ENCODE measurements at places on chromosomes 3 and 15.

DNA sequence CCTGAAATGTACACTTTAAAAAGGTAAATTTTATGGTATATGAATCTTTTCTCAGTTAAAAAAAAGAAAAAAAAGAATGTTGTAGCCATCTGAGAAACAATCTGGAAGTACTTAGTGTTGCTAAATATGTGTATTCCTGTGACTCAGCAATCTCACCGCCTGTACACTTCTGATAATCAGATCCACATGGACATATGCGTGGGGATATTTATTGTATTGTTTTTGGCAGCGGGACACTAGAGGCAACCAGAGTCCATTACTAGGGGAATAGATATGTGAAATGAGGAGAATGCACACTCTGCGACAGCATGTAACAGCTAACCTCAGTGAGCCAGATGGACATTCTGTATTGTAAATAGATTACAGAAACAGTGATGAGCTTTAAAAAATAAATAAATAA, 65.4 kb downstream of the AQP9 start:
- no peak for DNase-seq

DNA sequence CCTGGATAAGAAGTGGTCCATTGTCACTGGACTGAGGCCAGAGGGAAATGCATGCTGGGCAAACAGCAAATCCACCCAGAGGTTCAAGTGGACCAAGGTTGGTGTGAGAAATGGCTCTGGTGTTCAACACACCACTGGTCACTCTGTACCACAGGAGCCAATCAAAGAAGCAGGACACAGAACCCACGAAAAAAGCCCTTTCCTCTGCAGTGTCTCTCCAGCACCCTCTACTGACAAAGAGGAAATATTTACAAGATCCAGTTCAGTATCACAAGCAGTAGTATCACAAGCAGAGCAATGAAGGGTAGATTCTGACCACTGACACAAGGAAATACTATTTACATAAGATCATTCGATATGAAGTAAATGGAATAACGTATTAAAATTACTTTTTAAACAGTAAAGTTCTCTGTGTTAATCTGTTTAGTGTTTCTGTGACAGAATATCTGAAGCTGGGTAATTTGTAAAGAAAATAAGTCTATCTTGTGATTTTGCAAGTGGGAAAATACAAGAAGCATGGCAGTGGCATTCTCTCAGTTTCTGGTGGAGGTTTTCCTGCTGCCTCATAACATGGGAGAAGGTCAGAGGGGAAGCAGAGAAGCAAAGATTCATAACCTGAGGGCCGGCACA, 390.7 kb downstream of the EFHB start:
- no peak for DNase-seq

GRCh38 chr15:74545776-74546656, 5.0 kb downstream of the ARID3B start:
- peak; percentile 100 for DNase-seq

DNA sequence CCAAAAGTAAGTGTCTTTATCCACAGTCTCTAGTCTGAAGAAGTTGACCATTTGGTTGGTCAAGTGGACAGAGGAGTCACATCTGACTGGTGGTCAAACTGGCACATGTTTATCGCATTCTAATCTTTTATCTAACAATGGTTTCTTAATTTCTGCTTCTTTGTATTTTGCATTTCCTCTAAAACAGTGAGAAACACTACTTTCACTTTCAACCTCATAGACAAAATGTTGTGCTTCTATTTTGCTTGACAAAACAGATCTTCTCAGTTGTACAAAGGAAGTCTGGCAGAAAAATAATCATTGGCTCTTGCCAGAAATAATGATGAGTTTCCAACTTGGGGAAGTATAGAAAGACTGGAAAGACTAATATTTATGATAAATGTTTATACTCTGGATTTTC, 103.9 kb downstream of the MME start:
- DNase-seq = no peak

DNA sequence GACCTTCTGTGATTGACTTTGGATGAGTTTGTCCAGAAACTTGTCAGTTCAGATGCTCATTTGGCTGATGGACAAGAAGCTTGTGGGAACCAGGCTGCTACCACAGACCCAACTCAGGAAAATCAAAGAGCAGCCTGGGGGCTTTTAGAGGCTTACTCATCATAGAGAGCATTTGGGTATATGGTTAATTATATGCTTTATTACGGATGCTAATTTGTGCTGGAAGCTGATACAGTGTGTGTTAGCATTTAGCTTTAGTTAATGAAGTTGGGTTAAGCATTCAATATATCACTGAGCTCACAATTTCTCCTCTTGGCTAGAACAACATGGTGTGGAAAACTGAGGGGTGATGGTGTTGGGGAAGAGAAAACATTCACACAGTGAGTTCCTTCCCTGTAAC, 664.2 kb upstream of the CFAP20DC start:
- no peak for DNase-seq

DNA sequence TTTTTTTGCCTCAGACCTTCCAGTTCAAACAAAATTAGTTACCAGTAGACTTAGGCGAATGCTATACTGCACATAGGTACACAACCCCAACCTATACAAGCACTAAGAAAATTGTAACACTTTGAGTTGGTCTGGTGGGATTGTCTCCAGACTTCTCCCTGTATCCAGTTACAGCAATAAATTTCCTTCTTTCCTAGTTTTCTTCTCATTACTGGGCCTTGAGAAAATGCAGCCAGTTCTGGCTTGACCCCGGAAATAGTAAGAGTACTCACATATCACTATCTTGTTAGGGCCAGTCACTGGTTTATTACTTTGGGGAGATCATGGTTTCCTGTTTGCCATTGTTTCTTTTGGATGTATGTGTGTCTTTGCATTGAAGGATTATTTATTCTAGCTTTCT, 868.4 kb downstream of the DIPK2A start:
- no peak for DNase-seq

- DNase-seq = no peak
These were observed 748.6 kb upstream of the GBE1 start for GRCh38 chr3:82509951-82510603.

GRCh38 chr3:169328471-169328870, 335.0 kb downstream of the MECOM start:
- DNase-seq = no peak

GRCh38 chr15:67009576-67010569, 55.5 kb upstream of the SMAD3 start:
- DNase-seq = peak; percentile 47

DNA sequence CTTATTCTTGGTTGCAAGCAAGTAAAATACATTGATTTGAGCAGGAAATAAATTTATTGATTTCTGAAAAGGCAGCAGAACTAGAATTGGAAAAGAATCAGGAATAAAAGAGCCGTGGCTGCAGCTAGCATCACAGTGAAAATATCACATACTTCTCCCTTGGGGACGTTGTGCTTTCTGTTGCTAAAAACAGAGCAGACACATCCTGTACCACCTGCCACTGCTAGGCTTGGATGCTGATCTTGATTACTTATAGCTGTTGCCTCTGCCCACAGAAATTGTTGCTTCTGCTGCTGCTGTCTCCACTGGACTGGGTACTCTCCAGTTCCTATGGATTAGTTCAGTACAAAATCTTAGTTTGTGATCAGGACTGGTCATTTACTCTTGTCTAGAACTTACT, 283.8 kb downstream of the C3orf38 start:
- no peak for DNase-seq

DNA sequence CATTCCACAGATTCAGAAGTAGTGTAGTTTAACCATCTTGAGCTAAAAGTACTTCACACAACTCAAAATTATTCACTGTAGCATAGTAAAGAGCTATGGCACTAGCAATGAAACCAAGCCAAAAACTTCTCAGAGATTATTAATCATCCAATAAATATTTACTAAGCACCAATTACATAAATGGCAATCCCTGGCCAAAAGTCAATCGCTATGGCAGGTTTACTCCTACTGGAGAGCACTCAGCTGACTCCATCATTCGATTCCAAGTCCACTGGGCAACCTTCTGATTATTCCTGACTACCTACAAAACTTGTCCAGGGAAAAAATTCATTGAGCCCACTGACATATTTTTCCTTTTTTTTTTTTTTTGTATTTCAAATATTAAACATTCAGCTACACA, 23.9 kb downstream of the ATP13A3 start:
- DNase-seq = no peak

DNA sequence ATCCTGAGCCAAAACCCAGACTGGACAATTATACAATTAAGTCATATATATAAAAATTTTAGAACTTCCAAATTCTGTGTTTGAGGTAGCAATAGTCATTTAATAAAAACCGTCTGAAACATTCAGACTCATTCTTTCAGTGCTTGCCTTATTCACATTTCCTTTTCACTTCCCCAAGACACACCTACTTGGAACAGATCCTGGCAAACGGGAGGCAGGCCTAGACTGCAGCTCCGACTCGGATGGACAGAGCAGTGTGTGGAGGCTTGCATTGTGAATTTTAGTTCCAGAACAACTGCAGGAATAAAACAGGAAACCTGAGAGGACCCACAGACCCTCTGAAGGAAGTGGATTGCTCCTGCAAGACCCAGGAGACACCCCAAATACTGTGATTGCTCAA, 341.4 kb downstream of the CNTN3 start:
- DNase-seq = no peak

DNA sequence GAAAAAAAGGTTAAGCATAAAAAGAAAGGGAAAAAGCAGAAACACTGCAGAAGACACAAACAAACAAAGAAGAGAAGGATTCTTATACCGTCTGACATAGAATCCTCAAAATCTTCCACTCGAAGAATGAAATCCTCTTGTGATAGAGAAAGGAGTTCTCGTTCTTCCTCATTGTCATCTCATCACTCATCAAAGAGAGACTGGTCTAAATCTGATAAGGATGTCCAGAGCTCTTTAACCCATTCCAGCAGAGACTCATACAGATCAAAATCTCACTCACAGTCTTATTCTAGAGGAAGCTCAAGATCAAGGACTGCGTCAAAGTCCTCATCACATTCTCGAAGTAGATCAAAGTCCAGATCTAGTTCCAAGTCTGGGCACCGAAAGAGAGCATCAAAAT, 16.5 kb upstream of the ZBTB47 start:
- DNase-seq = no peak

- DNase-seq = peak; percentile 84
These were observed at the start of the genes EXOSC7 and ZDHHC3 for GRCh38 chr3:44976002-44976815. Gene EXOSC7, plus strand, starts transcription at chr3:44976244. Its CDS starts 34 bp downstream, at chr3:44976278. Gene ZDHHC3, minus strand, starts transcription at chr3:44976174. Its CDS starts 16,738 bp downstream, at chr3:44959436.

DNA sequence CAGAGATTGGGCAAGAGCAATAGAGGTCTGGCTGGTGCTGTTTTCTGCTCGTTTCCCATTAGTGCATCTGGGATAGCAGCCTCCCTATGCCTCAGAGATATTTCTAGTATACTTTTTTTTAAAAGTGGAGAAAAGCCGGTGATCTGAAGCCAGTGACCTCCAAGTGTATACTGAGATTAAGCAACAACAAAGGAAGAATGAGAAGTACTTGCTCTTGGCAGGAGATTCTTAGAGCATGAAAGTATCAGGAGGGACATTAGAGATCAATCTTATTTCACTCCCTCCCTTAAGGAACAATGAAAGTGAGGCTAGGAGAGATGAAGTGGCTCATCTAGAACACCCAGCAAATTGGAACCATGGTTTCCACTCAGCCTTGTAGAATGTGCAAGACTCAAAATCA, 423.3 kb downstream of the SOX2 start:
- DNase-seq = no peak

- no peak for DNase-seq
These were observed 22.5 kb upstream of the SEMA3F start for GRCh38 chr3:50132421-50133282.

- no peak for DNase-seq
These were observed 206.8 kb upstream of the IL12A start for GRCh38 chr3:159781867-159782266.

DNA sequence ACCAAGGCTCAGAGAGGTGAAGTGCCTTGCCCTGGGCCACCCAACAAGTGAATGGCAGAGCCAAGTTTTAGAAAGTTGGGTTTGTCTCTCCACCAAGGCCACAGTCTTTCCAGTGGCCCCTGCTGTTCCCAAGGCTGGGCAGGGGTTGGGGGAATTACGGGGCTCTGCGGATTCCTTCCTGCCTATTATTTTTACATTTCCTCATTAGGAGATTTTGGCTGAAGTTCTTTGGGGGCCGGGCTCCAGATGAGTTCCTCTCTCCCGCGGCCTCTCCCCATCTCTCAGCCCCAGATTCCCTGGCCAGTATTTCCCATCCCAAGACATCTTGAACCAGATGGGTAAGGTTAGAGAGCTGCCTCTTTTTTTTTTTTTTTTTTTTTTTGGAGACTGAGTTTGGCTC, 44.0 kb upstream of the SMAD6 start:
- DNase-seq = no peak
